Fibroblast of villous mesenchyme (primary cell): ENCODE measurements at places on chromosomes 6 and 20.

DNA sequence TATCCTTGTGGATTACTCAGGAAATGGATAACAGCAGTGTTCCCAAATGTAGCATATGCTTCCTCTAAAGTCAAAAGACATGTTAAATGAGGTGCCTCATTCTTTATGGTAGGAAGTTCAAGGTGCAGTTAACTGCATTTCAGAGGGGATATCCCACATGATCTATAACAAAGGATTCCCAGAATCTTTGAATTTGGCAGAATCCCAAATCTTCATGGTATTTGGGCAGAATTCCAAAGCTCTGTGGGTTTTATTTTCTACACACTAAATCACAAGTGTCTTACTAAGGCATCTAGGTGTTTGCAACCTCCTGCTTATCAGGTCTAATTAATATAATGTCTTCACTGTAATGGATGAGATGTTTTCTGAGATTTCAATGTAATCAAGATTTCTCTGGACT, 364.3 kb upstream of the MAN1A1 start:
- no peak for DNase-seq

GRCh38 chr6:157188213-157188612, 135.1 kb downstream of the TMEM242 start:
- no peak for DNase-seq

DNA sequence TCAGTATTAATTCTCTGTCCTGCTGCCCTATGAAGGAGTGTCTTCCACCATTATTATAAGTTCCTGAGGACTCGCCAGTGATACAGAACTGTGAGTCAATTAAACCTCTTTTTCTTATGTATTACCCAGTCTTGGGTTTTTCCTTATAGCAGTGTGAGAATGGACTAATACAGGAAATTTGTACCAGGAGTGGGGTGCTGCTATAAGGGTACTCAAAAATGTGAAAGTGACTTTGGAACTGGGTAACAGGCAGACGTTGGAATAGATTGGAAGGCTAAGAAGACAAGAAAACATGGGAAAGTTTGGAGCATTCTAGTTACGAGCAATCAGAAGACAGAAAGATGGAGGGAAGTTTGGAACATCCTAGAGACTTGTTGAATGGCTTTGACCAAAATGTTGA, 616.7 kb upstream of the EPHA7 start:
- DNase-seq = no peak

GRCh38 chr6:144460327-144461095, 175.4 kb downstream of the UTRN start:
- no peak for DNase-seq

GRCh38 chr20:35039846-35040489, 52.6 kb downstream of the TRPC4AP start:
- DNase-seq = no peak

GRCh38 chr6:133964052-133964451, 11.0 kb downstream of the TBPL1 start:
- peak; percentile 58 for DNase-seq

GRCh38 chr6:2264932-2265331, 19.5 kb upstream of the GMDS start:
- DNase-seq = no peak

DNA sequence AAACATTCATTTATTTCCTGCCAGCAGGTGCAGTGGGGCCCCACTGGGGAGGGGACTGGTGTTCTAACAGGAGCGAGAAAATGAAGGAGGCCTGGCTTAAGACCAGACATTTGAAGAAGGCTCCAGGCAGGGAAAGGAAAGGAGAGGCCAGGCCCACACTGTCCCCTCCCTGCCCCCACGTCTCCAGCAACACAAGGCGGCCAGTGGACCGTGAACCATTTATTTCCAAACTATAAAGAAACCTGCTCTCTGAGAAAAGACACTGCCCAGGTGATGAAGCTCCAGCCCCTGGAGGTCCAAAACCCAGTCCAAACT, 41.4 kb upstream of the CDH22 start:
- DNase-seq = no peak

DNA sequence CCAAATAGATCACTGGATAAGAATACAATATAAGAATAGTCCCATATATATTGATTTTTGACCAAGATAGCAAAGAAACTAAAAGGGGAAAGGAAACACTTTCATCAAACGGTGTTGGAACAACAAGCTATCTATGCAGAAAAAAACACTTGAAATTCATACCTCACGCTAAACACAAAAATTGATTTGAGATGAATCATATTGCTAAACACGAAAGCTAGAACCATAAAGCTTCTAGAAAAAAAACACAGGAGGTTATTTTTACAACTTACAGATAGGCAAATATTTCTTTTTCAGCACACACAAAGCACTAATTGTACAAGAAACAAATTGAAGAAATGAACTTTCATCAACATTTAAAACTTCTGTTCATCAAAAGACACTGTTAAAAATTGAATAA, 36.7 kb upstream of the TMEM14A start:
- DNase-seq = no peak

- DNase-seq = no peak
These were observed 215.5 kb downstream of the LRFN2 start for GRCh38 chr6:40371621-40372020.

- DNase-seq = peak; percentile 23
These were observed 1.2 kb downstream of the DUSP22 start for GRCh38 chr6:293193-294174.

DNA sequence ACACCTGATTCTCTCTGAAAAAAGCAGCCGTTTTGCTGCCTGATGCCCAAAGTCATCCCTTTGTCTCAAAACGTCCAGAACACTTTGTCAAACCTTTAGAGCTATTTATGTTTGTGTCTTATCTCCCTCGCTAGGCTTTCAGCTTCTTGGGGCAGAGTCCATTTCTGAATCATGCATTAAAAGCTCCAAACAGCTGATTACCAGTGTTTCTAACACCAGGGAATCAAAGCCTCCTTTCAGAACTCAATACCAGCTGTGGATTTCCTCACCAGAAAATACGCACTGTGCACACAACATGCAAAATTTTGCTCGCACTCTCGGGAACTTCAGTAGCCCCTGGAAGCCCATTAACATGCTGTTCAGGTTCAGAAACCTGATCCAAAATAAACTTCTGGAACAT, 333.3 kb downstream of the HACE1 start:
- peak; percentile 54 for DNase-seq

- no peak for DNase-seq
These were observed 64.2 kb upstream of the FLRT3 start for GRCh38 chr20:14401479-14402138.

GRCh38 chr20:10771435-10772140, 97.8 kb upstream of the JAG1 start:
- no peak for DNase-seq

- no peak for DNase-seq
These were observed 9.6 kb upstream of the BEND3 start for GRCh38 chr6:107124934-107125348.

GRCh38 chr6:33329058-33329457, 11.5 kb upstream of the ZBTB22 start:
- no peak for DNase-seq

DNA sequence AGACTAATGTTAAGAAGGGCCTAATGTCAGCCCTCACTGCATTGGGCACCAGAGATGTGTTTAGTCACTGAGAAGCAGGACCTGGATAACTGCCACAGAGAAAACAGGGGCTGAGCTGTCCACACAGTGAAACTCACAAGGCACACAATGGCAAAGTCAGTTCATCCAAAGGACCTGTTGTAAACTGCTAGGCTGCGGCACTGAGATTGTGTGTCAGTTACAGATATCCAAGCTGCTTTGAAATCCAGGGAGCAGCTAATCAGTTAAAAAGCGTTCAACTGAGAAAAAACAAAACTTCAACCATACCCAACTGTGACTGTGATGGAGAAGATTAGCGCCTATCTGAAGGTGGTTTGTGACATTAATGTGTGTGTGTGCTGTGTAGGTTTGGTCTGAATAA, 27.8 kb upstream of the TMEM14A start:
- no peak for DNase-seq

GRCh38 chr20:41147767-41148191, 10.4 kb downstream of the PLCG1 start:
- DNase-seq = no peak

- no peak for DNase-seq
These were observed 141.3 kb downstream of the TRMT11 start for GRCh38 chr6:126127659-126128058.

GRCh38 chr6:145729887-145730286, 5.4 kb downstream of the EPM2A start:
- no peak for DNase-seq

GRCh38 chr6:38445925-38446324, 193.8 kb downstream of the BTBD9 start:
- DNase-seq = no peak

DNA sequence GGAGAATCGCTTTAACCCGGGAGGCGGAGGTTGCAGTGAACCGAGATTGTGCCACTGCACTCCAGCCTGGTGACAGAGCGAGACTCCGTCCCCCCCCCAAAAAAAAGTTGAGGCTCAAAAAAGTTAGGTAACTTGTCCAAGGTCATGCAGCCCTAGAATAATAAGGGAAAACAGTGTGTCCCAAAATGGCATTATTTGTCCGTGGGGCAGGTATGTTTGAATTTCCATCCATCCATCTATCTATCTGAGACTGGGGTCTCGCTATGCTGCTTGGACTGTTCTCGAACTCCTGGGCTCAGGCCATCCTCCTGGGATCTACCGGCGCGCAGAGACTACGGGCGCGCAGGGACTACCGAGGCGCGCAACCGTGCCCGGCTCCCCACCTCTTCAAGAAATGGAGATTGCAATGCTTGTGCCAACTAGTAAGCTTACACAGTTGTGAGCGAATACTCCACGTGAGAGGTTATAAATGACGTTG, 374 bp upstream of the ABCC10 start:
- DNase-seq = no peak

- no peak for DNase-seq
These were observed 194.4 kb downstream of the FOXA2 start for GRCh38 chr20:22389836-22390542.

DNA sequence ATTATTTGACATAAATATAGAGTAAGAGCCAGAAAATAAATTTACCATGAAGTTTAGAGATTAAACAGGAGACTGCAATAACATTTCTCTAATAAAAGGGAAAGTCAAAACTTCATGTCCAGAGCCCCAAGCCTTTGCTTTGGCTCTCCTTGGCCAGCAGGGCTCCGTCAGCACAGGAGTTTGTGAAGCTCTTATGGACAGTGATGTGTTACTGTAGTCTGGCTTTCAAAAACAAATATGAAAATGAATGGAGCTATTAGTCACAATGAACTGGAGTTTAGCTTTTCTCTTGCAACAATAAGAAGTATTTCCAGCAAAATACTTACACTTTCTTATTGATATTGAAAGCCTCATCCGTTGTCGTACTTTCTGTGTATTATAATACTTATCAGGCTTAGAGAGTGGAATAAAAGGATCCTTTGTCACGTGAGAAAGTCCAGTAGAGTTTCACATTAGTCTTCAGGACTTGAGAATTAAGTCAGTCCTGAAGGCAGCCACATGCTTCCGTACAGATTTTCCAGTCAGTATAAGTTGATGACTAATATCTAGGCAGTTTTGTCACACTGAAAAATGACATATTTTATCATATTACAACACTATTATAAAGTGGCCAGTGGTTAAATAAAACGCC, 117.0 kb upstream of the PRL start:
- DNase-seq = peak; percentile 19

- DNase-seq = no peak
These were observed 2.3 kb downstream of the RAMACL start for GRCh38 chr6:166584155-166584554.

GRCh38 chr6:134201716-134202115, 116.2 kb downstream of the SGK1 start:
- peak; percentile 22 for DNase-seq

GRCh38 chr6:75946146-75946831, 126.2 kb downstream of the IMPG1 start:
- DNase-seq = no peak

- DNase-seq = no peak
These were observed 22.7 kb upstream of the MYB start for GRCh38 chr6:135158397-135158796.

DNA sequence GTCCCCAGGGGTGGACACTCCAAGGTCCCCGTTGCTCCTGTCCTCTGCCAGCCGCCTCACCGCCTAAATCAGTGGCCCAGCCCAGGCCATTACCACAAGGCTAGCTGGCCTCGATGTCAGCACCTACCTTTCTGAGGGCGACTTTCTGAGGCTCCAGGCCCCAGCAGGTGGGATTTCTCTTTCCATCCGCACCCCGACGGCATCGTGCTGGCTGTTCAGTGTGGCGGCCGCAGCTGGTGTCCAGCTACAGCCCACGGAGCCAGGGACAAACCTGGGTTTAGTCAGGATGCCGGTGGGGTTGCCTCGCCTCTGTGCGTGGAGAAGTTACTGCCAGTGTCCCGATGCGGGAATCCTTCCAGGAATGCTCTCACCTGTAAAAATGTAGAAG, 60.8 kb downstream of the ERMARD start:
- DNase-seq = no peak

DNA sequence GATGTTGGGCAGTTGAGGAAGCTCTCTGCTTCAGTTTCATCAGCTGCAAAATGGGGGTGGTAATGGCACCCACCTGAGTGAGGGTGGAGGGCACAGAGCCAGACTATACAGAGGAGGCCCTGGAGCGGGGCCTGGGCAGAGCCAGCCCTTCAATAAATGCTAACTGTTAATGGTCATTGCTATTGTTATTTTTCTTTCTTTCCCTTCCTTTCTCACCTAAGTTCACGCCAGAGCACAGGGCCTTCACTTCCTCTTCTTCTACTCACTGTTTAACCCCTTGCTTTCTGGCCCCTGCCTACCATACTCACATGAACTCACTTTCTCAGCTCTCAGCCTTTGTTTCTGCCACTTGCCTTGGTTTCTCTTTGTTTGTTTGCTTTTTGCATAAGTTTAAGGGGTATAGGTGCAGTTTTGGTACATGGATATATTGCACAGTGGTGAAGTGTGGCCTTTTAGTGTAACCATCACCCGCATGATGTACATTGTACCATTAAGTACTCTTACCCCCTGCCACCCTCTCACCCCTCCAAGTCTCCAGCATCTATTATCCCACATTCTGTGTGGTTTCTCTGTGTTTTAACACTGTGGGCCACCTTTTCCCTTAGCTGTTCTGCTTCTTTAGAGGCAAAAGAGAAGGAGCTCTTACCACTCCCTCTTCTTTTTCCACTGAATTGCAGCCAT, 7.5 kb upstream of the RREB1 start:
- DNase-seq = no peak

GRCh38 chr20:32823078-32823477, 3.3 kb downstream of the MAPRE1 start:
- DNase-seq = peak; percentile 92

- DNase-seq = no peak
These were observed 115.9 kb downstream of the PAX1 start for GRCh38 chr20:21821358-21821757.

DNA sequence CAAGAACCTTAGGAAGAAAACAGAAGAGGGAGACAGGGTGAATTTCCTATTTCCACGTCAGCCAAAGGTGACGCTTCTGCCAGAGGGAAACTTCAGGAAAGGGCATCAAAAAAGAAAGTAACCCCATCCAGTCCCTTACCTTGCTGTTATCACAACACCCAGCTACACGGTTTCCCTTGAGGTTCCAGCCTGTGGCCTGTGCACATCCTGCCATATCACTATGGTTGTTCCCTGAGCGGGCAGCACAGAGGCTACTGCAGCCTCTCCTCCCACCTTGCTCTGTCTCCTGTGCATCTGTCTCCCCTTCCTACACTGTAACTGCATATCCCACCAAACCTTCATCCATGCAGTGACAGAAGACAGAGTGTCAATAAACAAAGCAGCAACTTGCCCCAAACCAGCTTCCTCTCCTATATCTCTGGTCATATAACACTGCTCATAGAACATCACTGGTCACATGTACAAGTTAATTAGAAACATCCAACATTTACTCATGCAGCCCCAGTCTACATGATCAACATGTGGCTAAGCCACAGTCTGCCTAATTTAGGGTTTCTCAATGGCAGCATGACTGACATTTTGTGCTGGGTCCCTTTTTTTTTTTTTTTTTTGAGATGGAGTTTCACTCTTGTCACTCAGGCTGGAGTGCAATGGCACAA, 54.7 kb downstream of the GFOD1 start:
- no peak for DNase-seq
